ENCODE measurements at places on chromosomes 2 and 18. TPM values are rescaled to one million over a fixed set of nuclear protein-coding genes. Genes with fewer than 3 reads are reported as not detected.

SLC35F5 gene
- polyA plus RNA-seq = 139 TPM

AGXT gene
- 96.1 TPM for polyA plus RNA-seq

UGT1A3 gene
- 0.39 TPM for polyA plus RNA-seq

DNA sequence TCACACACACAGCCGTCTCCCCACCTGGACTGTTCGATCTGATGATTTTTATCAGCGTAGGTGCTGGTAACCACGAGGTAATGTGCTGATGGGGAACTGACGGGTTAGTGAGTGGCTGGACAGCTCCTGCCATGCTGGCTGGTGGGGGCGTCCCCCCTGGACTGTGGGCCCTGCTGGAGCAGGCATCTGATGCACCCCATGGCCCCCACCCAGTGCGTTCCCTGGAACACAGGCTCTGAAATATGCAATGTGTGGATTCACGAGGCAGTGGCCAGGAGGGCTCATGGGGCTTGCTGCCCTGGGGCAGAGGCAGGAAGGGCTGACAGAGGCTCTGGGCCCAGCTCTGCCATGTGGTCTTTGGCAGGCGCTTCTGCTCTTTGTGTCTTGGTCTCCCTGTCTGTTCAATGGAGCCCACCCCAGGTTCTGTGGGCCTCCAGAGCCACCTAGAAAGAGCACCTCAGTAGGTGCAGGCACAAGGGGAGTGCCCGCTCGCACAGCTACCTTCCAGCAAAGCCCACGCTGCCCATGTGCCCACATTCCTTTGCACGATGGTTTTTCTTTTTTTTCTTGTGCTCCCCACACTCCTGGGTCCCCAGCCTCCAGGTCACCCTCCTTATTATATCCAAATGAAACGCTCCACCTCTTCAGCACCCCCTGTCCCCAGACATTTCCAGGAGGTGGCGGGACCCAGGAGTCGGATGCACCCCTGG is 10.3 kb upstream of the PXDN start:
- H3K4me3 ChIP-seq = no peak overlapping the region
- peaks cover 58% of the 10 kb centered on the region for H3K27me3 ChIP-seq
- H3K36me3 ChIP-seq = no peaks in the 10 kb centered on the region
- no peaks in the 10 kb centered on the region for H3K4me1 ChIP-seq

GRCh38 chr2:10489842-10490555 is 41.9 kb upstream of the ODC1 start:
- peaks cover 11% of the 10 kb centered on the region for H3K27me3 ChIP-seq
- H3K4me3 ChIP-seq = no peak overlapping the region
- H3K27ac ChIP-seq = no peak overlapping the region
- peaks cover 46% of the 10 kb centered on the region for H3K4me1 ChIP-seq

DNA sequence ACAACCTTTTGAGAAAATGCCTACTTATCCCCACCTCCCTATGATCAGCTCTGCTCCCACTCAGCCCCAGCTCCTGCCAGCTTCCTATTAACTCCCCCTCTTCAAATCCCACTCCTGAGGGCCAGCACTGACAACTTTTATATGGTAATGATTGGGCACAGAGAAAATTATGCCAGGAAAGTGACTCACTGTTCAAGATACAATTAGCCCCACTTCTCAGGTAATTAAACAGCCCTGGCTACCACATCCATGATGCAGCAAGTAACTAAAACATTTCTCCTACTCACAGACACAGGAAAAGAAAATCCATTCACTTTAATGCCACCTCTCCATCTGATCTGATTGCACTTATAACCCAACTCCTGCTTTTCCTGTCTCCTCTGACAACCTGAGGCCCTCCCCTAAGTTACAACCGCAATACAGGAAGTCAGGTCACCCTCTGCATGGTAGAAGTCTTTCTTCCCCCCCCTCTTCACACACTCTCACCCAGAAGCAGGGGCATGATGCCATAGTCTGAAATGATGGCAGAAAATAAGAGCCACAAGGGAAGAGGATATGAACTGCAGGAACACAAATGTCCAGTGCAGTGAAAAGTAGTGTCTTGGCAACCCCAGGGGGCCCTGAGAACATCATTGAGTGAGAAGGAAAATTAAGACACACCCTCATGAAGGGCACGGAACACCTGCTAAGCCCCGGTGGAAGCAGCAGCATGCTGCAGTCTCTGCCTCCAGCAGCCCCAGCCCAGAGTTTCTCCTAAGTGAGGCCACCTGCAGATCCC is 54.4 kb downstream of the STK39 start:
- H3K4me1 ChIP-seq = peaks cover 96% of the 10 kb centered on the region
- no peak for DNase-seq
- no peaks in the 10 kb centered on the region for H3K27me3 ChIP-seq
- peak overlapping the region; percentile 87 for H3K27ac ChIP-seq
- H3K36me3 ChIP-seq = peaks cover 5% of the 10 kb centered on the region
- H3K4me3 ChIP-seq = no peak overlapping the region

NFATC1 gene
- polyA plus RNA-seq = 0.04 TPM

DNA sequence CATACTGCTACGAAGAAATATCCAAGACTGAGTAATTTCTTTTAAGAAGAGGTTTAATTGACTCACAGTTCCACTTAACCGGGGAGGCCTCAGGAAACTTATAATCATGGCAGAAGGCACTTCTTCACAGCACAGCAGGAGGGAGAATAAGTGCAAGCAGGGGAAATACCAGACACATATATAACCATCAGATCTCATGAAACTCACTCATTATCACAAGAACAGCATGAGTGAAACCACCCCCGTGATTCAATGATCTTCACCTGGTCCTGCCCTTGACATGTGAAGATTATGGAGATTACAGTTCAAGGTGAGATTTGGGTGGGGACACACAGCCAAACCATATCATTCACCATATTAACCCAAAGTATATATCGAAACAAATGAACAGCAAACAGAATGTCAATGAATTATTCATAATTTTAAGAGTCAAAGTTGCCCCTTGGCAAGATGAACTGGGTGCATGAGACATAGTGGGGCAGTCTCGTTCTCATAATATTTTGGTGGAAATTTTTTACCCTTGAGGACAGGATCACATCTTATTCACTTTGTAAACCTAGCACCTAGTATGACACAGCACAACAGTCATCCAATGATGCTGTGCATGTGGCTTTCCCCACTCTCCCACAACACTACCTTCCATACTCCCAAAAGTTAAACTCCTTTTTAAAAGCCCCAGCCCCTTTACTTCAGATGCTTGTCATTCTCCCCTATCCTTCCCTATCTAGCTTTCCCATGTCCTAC is 425.3 kb downstream of the ZEB2 start:
- H3K4me1 ChIP-seq = no peaks in the 10 kb centered on the region
- no peaks in the 10 kb centered on the region for H3K36me3 ChIP-seq
- no peak overlapping the region for H3K4me3 ChIP-seq
- no peak overlapping the region for H3K27ac ChIP-seq
- no peak for DNase-seq
- H3K27me3 ChIP-seq = no peaks in the 10 kb centered on the region

SF3B1 gene
- 750 TPM for polyA plus RNA-seq

PROKR1 gene
- polyA plus RNA-seq = not detected

ALPP gene
- polyA plus RNA-seq = not detected

TUBA3E gene
- not detected for polyA plus RNA-seq

DNA sequence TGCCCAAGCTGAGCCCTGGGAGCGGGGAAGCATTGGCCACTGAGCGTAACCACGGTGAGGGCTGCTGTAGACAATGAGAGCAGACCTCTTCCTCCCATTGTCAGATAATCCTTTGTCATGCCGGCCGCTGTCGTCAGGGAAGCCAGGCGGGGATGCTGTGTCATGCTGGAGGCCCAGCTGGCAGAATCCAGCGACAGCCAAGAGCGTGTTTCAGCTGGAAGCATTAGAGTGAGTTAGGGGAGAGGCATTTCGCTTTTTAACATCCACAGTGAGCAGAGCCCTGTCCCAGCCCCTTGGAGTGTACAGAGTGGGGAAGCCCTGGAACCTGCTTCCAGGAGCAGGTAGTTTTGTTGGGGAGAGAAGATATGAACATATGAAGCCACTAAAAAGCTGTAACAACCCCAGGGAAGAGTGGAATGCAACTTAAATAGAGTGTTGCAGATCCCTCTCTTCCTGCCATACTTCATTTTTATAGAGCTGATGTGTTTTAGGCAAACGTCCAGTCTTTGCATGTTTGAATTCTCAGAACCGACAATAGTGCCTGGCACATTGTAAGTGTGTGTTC is 7.0 kb downstream of the CTIF start:
- H3K4me1 ChIP-seq = peaks cover 72% of the 10 kb centered on the region
- H3K36me3 ChIP-seq = peaks cover 5% of the 10 kb centered on the region
- no peaks in the 10 kb centered on the region for H3K27me3 ChIP-seq
- H3K4me3 ChIP-seq = no peak overlapping the region
- H3K27ac ChIP-seq = no peak overlapping the region

All from HepG2 (cell line).